Activated CD4-positive, alpha-beta memory T cell treated with anti-CD3 and anti-CD28 coated beads for 36 hours (primary cell): ENCODE measurements at places on chromosomes 12 and 14. TPM values are rescaled to one million over a fixed set of nuclear protein-coding genes. Genes with fewer than 3 reads are reported as not detected.
A peak's percentile ranks its signal among the peaks of the same experiment; 100 is the strongest.

PEBP1 gene
- 128 TPM for total RNA-seq

SLCO1B3 gene
- not detected for total RNA-seq

GRCh38 chr12:89427508-89428156, 75.3 kb upstream of the DUSP6 start:
- DNase-seq, result peak; percentile 27
- no peak overlapping the region for H3K4me3 ChIP-seq
- H3K27ac ChIP-seq, result peak overlapping the region; percentile 42
- H3K36me3 ChIP-seq, result peaks cover 18% of the 10 kb centered on the region
- no peaks in the 10 kb centered on the region for H3K27me3 ChIP-seq

GRCh38 chr12:108667349-108667748, 33.7 kb upstream of the SELPLG start:
- no peaks in the 10 kb centered on the region for H3K27me3 ChIP-seq
- H3K4me3 ChIP-seq, result no peak overlapping the region
- DNase-seq, result no peak
- peaks cover 23% of the 10 kb centered on the region for H3K4me1 ChIP-seq

DNA sequence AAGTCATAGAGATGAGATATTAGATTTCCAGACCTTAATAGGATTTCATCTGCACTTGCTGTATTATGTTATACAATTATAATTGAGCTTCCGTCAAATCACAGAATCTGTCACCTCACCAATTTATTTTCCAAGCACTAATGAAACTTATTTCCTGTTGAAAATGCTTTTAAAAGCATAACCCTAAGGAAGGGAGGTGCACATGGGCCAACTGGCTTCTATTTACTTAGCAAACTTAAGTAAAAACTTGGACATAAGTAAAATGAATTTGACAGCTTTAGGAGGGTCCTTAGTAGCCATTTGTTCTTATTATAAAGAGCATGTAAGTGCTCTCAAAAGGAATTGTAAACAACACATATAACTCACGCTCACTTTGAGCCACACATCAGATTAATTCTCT, 462.2 kb upstream of the TMPO start:
- no peak overlapping the region for H3K4me3 ChIP-seq
- no peaks in the 10 kb centered on the region for H3K27me3 ChIP-seq
- no peak overlapping the region for H3K27ac ChIP-seq
- H3K4me1 ChIP-seq, result no peaks in the 10 kb centered on the region
- H3K36me3 ChIP-seq, result no peaks in the 10 kb centered on the region

- no peaks in the 10 kb centered on the region for H3K36me3 ChIP-seq
- no peak overlapping the region for H3K27ac ChIP-seq
- no peaks in the 10 kb centered on the region for H3K27me3 ChIP-seq
- DNase-seq, result no peak
- no peak overlapping the region for H3K4me3 ChIP-seq
- peaks cover 12% of the 10 kb centered on the region for H3K4me1 ChIP-seq
Observed at GRCh38 chr12:51925346-51926063, 18.2 kb downstream of the ACVRL1 start.

DACT1 gene
- 4.7 TPM for total RNA-seq

DNA sequence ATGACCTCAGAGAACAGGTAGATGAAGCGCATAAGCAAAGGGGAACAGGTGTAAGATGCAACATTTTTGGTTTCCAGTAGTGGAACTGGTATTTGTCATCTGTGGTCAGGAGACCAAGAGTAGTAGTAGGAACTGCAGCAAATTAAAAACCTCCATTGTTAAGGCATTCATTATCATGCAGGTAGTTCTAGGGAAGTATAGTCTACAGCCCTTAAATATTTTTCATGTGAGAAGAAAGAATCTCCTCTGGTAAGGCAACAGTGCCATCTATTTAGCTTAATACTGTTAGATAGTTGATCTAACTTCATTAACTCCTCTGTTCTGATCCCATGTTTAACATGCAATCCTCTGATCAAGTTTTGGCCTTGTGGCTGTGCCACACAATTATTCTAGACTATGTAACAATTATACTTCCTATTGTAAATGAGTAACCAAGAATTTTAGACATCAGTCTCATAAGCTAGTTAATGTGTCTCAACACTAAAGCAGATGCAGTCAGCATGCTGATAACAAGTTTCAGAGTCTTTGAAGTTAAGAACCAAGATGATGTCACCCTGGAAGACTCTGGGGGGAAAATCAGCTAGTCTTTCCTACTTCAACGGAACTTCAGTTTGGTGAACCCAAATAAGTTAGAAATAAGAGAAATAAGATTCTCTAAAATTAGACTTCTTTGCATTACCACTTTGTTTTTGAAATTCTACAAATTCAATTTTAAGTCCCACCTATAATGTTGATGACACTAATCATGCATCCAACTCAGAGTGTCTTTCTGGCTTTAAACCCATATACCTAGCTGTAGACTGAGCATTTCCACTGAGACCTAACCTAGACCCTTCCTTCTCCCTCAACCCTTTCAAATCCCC, 70.9 kb downstream of the STXBP6 start:
- no peaks in the 10 kb centered on the region for H3K4me1 ChIP-seq
- H3K36me3 ChIP-seq, result no peaks in the 10 kb centered on the region
- H3K27ac ChIP-seq, result no peak overlapping the region
- H3K4me3 ChIP-seq, result no peak overlapping the region
- no peak for DNase-seq

DNA sequence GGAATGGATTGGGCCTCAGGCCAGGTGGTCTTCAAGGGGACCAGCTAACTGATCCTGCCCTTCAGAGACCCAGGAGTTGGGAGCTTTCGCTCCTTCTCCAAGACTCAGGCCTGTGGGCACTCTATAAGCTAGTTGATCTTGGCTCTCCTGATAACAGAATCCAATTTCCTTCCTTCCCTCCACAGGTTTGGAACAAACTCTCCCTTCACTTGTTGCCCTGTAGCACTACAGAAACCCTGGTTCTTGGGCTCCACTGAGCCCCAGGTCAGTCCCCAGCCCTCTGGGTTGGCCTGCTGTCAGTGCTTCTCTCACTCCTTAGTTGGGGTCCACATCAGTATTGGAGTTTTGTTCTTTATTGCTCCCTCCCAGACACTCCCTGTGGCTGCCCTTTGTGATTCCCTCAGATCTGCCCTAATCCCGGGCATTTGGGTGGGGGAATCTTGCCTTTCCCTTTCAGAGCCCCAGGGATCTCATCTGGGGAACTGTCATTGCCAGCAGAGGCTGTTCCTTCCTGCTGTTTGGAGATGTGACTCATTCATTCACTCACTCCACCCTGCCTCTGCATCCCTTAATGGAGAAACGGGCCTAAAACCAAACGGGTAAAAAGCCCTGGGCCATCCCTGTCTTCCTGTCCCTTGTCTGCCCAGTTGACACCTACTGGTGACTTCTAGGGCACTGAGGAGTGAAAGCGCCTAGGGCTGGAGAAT, 4.4 kb upstream of the GPD1 start:
- H3K4me3 ChIP-seq, result no peak overlapping the region
- H3K27ac ChIP-seq, result no peak overlapping the region
- H3K36me3 ChIP-seq, result peaks cover 46% of the 10 kb centered on the region
- no peaks in the 10 kb centered on the region for H3K4me1 ChIP-seq
- DNase-seq, result no peak
- H3K27me3 ChIP-seq, result no peaks in the 10 kb centered on the region

EIF2B2 gene
- 62.6 TPM for total RNA-seq

DNA sequence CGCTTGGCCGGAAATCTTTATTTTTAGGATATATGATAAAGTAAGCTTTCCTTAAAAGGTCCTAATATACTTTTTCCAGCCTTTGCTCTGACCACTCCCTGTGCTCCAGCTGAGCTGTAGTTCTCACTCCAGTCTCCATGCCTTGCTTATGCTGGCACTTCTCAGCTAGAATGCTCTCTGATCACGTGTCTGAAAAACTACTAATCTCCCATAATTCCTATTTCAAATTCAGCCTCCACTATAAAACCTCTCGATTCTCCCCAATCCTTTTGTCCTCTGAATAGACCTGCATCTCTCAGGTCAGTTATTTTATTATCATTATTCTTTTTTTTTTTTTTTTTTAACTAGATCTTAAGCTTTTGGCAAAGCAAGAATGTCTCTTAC, 3.7 kb downstream of the BIN2 start:
- peaks cover 39% of the 10 kb centered on the region for H3K36me3 ChIP-seq
- H3K4me1 ChIP-seq, result peaks cover 73% of the 10 kb centered on the region
- H3K27me3 ChIP-seq, result no peaks in the 10 kb centered on the region

KLRC2 gene
- total RNA-seq, result not detected

TIMELESS gene
- 62.6 TPM for total RNA-seq

- H3K27me3 ChIP-seq, result peaks cover 26% of the 10 kb centered on the region
- peaks cover 10% of the 10 kb centered on the region for H3K4me1 ChIP-seq
- no peak overlapping the region for H3K27ac ChIP-seq
- DNase-seq, result no peak
- no peak overlapping the region for H3K4me3 ChIP-seq
- no peaks in the 10 kb centered on the region for H3K36me3 ChIP-seq
Observed at GRCh38 chr12:48187916-48188695, 4.7 kb downstream of the CCDC184 start.

DNA sequence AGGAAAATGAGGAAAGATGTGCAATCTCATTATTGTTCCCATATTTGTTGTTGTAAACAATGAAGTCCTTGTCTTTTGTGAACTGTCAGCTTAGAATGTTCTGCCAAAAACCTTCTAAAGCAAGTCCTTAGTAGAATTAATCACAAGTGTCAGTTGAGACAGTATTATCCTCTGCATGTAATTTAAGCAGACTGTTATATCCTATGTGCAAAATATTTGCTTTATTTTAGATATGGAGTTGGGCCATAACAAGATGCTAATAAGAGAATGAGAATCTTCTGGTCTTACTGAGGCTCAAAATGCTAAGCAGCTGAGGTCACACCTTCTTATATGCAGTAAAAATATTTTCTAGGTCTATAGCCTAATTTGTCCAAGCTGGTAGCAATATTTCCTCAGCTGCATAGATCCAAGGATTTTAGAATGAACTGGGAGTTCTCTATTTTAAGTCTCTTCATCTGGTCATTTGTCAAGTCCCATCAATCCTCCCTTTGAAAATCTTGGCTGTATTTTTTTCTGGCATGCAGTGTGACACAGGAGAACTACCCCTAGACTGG, 222.3 kb upstream of the NAV3 start:
- DNase-seq, result no peak
- no peaks in the 10 kb centered on the region for H3K36me3 ChIP-seq
- H3K27ac ChIP-seq, result no peak overlapping the region
- no peaks in the 10 kb centered on the region for H3K27me3 ChIP-seq
- no peak overlapping the region for H3K4me3 ChIP-seq
- H3K4me1 ChIP-seq, result no peaks in the 10 kb centered on the region

BORCS5 gene
- total RNA-seq, result 43.7 TPM

GRCh38 chr12:29224572-29224971, 75.5 kb downstream of the FAR2 start:
- no peak overlapping the region for H3K27ac ChIP-seq
- H3K4me1 ChIP-seq, result no peaks in the 10 kb centered on the region
- DNase-seq, result no peak
- H3K4me3 ChIP-seq, result no peak overlapping the region
- no peaks in the 10 kb centered on the region for H3K36me3 ChIP-seq
- no peaks in the 10 kb centered on the region for H3K27me3 ChIP-seq

GRCh38 chr14:76272349-76272748, 103.6 kb upstream of the ESRRB start:
- no peak for DNase-seq
- H3K27me3 ChIP-seq, result peaks cover 5% of the 10 kb centered on the region
- no peaks in the 10 kb centered on the region for H3K4me1 ChIP-seq
- H3K27ac ChIP-seq, result no peak overlapping the region
- H3K36me3 ChIP-seq, result no peaks in the 10 kb centered on the region
- H3K4me3 ChIP-seq, result no peak overlapping the region

- no peak overlapping the region for H3K4me3 ChIP-seq
- H3K27me3 ChIP-seq, result no peaks in the 10 kb centered on the region
- DNase-seq, result no peak
Observed at GRCh38 chr12:84661786-84662185, 250.8 kb downstream of the SLC6A15 start.

MYO1H gene
- not detected for total RNA-seq

ZNF891 gene
- 1.1 TPM for total RNA-seq

DNA sequence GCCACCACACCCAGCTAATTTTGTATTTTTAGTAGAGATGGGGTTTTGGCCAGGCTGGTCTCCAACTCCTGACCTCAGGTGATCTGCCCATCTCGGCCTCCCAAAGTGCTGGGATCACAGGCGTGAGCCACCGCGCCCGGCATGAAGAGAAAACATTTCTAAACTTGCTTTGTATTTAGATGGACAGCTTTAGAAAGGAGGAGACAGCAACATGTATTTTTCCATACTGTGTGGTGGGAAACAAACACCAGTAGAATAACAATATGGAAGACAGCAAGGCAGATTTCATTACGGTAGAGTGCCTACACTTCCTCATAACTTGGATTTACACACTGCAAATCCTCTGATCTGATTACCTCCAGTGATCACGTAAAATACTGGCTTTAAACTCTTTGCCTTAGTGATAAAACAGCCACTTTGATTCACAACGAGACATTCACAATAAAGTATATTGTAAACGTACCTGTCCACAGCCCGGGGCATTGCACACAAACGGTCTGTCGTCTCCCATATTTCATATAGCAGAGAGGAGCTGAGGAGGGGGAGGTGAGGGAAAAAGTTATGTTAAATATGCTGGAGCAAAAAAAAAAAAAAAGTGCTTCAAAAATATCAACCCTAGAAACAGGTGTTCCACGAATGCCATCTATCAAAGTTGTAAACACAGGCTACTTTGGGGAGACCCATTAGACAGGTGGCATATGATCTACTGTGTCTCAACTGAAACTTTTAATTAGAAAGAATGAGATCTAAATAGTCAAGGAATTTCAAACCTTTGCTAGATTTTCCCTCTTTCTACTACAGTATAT, 25.5 kb downstream of the ATF7 start:
- H3K4me1 ChIP-seq, result peaks cover 12% of the 10 kb centered on the region
- no peak overlapping the region for H3K27ac ChIP-seq
- H3K27me3 ChIP-seq, result no peaks in the 10 kb centered on the region
- no peak overlapping the region for H3K4me3 ChIP-seq

MANSC1 gene
- total RNA-seq, result 1.9 TPM

DNA sequence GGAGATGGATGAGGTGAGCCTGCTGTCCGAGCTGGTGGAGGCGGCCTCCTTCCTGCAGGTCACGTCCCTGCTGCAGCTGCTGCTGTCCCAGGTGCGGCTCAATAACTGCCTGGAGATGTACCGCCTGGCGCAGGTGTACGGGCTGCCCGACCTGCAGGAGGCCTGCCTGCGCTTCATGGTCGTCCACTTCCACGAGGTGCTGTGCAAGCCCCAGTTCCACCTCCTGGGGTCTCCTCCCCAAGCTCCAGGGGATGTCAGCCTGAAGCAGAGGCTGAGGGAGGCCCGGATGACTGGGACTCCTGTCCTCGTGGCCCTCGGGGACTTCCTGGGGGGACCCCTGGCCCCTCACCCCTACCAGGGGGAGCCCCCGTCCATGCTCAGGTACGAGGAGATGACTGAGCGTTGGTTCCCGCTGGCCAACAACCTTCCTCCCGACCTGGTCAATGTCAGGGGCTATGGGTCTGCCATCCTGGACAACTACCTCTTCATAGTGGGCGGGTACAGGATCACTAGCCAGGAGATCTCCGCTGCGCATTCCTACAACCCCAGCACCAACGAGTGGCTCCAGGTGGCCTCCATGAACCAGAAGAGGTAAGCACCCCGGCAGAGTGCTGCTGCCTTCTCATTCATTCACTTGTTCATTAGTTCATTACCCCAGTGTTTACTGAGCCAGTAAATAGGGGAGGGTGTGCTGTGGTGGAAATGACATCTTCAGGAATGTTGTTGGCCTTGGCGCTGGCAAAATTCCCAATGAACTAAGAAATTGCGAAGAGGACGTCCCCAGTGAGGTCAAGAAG, 774 bp upstream of the MANSC4 start:
- peaks cover 34% of the 10 kb centered on the region for H3K4me1 ChIP-seq
- H3K27me3 ChIP-seq, result no peaks in the 10 kb centered on the region
- peak overlapping the region; percentile 65 for H3K27ac ChIP-seq
- H3K36me3 ChIP-seq, result peaks cover 17% of the 10 kb centered on the region

PLEKHH1 gene
- 1.9 TPM for total RNA-seq
